LHCN-M2 (cell line): ENCODE measurements at places on chromosomes 7 and 10.
A peak's percentile ranks its signal among the peaks of the same experiment; 100 is the strongest.

DNA sequence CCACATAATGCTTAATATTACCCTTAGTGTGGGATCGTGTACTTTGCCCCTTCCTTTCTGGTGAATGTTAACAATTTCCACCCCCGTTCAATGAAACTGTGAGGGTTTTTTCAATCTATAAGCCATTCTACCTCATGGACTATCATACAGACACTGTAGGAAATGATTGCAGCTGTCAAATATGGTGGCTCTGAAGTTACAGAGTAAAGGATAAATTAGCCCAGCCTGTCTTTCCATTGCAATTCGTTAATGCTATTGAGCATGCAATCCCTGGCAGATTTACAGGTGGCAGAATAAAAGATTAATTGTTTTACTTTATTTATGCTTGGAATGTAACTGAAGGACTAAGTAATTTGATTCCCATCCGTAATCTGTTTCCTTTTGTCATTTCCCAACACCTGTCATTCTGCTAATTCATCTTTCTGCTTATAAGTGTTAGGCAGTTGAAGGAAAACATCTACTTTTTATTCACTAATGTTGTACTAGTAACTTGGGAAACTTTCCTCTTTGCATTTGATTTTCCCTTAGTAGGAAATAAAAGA lies 1211.6 kb upstream of the LRRN3 start:
- DNase-seq, result no peak

DNA sequence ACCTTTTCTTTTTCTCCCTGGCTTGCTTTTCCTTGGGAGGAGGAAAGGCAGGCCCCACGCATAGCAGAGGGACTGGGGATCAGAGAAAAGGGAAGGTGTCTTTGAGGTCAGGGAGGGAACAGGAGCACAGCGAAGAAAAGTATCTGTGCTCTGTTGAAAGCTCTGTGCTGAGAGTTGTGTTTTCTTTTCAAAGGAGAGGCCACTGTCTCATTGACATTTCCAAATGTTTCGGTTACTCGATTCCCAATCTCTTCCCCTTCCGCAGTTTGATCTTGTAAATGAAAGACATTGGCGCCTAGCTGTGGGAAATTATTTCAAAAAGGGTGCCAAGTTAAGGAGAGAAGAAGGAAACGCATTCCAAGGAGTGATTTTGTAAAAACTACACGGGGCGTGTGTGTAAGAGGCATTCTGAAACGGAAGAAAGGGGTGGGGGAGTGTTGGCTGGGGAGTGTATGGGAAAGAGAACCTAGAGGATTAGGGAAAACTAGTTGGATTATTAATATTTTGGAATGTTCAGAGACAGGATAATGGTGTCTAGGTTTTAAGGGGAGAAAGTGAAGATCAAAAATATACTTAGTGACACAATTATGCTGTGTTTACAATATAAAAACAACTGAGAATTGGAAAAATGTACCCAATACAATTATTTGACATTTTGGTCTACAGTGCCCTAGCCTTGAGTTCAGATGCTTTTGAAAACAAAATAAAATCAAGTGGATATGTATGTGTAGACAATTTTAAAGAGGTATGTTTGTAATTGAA lies 708 bp downstream of the KLHDC10 start:
- DNase-seq, result no peak

DNA sequence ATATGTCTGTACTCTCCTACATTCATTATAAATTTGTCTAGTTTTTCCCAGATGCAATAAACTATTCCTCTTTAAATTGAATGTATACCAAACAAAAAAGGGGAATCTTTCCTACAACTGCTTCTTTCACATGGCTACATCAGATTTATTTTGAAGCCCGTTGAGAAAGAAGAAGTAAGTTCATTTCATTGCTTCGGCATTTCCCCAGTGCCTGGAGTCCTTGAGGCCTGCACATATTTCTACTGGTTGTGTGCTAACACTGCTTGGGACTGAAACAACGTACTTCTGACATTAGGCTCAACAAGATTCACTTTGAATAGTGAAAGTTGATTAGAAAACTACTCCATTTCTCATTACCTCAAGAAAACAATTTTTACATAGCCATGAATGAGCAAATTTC lies 201.7 kb downstream of the PHF14 start:
- no peak for DNase-seq

- peak; percentile 25 for DNase-seq
These were observed 95.8 kb downstream of the CFAP58 start for GRCh38 chr10:104449391-104449790.

DNA sequence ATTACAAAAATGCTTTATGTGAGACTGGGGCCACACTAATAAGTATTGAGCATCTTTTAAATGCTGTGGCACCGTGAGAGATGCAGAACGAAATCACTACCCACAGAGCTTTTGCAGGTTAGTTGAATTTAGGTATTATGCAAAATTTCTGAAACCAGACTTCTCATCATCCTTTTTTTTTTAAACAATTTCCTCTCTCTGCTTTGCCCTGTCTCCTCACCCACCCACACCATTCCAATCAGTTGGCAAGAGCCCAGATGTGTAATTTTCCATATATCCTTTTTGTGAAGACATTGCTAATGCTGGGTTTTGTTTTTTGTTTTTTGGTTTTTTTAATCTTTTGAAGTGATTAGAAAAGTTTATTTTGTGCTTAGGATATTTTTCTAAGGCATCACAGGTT lies 1.1 kb downstream of the YAE1 start:
- no peak for DNase-seq
